ENCODE measurements at places on chromosomes 1 and 21.

DNA sequence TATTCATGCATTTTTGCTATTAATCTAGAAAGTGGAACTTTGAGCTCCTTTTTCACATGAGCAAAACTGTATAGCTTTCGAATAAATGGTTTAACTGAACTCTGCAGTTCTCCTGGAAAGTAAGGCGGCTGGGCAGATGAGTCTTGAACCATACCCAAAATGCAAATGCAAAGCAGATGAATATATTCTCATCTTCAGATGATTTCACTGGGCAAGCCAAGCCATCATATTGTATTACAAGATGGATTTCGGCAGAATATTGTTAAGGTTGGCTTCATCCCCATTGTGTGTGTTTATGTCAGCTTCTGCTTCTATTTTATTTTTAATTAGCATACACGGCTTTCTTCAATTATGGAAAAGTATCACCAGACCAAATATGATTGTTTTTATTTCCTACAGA lies 209.6 kb downstream of the GREM2 start:
- no peak for DNase-seq

GRCh38 chr1:201590474-201590873 lies 51.5 kb downstream of the NAV1 start:
- no peak for DNase-seq

DNA sequence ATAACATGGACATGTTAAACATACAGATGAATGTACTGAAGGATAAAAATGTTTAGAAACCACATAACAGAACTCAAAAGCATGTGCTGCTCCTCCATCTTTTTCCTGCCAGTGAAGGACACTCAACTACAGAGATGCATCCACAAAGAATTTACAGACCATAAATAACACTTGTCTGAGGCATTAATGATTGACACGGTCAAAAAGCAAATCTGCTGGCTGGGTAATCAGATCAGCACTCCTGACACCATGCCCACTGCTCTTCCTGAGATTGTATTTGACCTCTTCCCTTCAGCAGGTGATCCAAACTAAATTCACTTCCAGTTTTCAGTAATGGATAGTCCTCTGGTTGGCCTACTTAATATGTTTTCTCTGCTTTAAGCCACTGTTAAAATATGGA lies 6.6 kb downstream of the CREG1 start:
- DNase-seq: no peak

DNA sequence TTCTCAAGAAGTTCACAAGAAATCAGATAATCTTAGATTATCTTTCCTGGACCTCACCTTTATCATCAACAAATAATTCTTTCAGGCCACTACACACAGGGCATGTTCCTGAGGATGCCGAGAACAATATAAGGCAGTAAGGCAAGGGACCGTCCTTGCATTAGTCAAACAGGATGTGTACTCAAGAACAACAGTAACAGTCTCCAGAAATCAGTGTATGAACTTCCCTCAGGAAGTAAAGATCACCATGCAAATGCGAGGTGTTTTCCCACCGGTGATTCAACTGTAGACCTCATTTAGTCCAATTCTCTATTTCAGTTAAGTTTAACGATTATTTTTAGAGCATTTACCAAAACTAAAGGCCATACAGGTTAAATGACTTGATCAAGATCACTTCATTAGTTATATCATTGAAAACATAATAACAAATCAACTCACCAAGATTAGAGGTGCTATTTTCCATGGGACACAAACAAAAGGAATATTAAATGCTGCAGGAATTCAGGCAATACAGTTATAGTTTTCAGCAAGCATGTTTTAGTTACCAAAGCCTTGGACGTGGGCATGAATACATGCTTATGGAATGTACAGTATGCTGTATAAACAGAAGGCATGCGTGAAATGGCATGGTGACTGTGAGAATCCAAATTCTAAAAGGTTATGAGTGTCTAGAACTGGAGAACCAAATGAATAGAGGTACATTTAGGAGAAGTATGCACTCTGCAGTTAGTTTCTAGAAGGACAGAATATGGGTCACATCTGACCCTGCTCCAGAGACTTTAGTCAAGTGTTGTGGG lies 145.2 kb downstream of the TNR start:
- DNase-seq: no peak

DNA sequence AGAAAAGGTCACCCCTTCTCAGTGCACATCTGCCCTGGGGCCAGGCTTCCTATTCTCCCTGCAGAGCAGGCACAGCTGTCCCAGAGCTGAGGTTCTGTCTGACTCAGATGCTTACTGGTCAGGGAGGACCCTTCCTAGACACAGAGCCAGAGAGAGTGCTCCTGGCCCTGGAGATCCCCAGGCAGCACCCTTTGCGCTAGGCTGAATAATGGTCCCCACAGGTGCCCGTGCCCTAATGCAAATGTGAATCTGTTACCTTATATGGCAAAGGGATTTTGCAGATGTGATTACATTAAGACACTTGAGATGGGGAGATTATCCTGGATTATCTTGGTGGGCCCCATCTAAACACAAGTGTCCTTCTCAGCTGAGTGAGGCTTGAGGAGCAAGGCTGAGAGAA lies 2.6 kb upstream of the TNNI1 start:
- DNase-seq: no peak

GRCh38 chr21:26982767-26983166 lies 15.9 kb upstream of the ADAMTS5 start:
- no peak for DNase-seq

- no peak for DNase-seq
These were observed 1.1 kb downstream of the UBE2Q1 start for GRCh38 chr1:154557248-154557938.

GRCh38 chr1:28428012-28428411 lies 58.5 kb downstream of the PHACTR4 start:
- no peak for DNase-seq

DNA sequence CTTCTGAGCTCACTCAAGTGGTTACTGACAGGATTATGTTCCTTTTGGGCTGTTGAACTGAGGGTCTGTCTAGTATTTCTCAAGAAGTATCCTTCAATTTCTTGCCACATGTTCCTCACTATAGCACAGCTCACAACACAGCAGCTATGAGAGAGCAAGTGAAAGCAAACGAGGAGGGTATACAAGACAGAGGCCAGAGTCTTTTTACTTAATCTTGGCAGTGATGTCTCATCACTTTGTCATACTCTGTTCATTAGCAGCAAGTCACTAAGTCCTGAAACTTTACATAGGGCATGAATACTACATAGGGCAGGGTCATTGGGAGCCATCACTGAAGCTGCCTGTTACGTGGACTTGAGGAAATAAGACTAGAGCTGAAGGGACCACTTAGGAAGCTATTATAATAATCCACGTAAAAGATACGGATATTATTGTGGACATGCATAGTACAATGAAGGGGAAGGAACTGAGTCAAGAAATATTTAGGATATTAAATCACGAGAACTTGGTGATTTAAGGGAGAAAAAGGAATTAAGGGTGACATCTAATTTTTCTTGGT lies 63.7 kb downstream of the SLC30A7 start:
- no peak for DNase-seq

DNA sequence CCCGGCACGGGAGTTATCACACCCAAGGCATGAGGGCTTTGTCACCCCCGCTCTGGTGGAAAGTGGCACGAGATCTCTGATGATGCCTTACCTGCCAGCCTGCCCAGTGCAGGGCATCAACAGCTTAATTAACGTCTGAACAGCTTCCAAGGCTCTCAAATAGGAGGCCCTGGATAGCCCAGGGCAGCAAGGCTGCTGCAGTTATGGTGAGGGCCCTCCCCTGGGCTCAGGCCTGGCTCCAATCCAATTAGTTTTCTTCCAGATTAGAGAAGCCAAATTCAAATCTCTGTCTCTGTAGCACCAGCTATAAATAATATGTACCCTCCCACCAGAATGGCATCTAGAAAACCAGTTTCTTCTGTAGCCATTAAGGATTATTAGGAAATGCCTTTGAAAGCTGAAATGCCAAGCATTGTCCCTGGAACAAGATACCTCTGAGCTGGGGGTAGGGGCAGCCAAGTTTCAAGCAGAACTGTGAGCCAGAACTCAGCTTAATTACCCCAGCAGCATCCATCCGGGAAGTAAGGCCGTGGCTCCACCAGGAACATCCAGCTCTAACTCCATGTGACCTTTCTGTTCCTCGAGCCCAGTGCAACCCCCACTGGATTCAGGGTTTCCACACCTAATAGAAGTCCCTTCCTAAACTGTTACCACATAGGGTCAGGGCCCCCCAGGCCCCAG lies 12.5 kb downstream of the QSOX1 start:
- DNase-seq: no peak

DNA sequence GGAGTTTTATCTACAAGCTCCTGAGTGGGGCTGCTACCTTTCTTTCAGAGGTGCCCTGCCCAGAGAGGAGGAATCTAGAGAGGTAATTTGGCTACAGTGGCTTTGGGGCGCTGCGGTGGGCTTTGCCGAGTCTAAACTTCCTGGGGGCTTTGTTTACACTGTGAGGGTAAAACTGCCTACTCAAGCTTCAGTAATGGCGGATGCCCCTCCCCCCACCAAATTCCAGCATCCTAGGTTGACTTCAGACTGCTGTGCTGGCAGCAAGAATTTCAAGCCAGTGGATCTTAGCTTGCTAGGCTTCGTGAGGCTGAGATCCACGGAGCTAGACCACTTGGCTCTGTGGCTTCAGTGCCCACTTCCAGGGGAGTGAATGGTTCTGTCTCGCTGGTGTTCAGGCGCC lies 43.9 kb downstream of the SWT1 start:
- DNase-seq: no peak

DNA sequence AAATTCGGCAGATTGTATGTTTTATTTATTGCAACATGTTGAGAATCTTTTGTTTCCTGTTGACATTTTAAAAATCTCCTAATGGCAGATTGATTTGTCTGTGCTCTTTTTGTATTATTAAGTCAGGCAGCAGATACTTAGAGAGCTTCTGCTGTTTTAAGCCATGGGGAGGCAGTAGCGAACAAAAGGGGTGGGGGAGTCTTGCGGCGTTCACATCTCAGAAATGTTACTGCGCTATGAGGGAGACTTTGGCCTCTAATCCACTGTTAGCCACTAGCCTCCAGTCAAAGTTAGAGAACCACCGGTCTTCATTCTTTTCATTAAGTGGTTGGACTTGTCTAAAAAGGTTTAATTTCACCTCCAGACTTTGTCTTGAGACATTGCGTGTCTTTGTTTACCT lies 93.6 kb downstream of the DYRK1A start:
- DNase-seq: no peak

- DNase-seq: no peak
These were observed 8.6 kb upstream of the C1orf105 start for GRCh38 chr1:172411791-172412338.

GRCh38 chr1:94246692-94247137 lies 9.3 kb upstream of the ARHGAP29 start:
- no peak for DNase-seq

GRCh38 chr1:43239484-43239883 lies 30.3 kb upstream of the TMEM125 start:
- no peak for DNase-seq

- DNase-seq: peak; percentile 22
These were observed at the start of gene DOP1B for GRCh38 chr21:36156815-36157670. DOP1B (plus strand) TSS chr21:36156824; CDS start chr21:36164734, 7,910 bp downstream.

- DNase-seq: no peak
These were observed 101.8 kb downstream of the ST3GAL3 start for GRCh38 chr1:43809097-43809673.

- no peak for DNase-seq
These were observed 8.3 kb upstream of the TNFRSF1B start for GRCh38 chr1:12158357-12159092.
